Panc1 (cell line): ENCODE measurements at places on chromosomes 6 and 20.

DNA sequence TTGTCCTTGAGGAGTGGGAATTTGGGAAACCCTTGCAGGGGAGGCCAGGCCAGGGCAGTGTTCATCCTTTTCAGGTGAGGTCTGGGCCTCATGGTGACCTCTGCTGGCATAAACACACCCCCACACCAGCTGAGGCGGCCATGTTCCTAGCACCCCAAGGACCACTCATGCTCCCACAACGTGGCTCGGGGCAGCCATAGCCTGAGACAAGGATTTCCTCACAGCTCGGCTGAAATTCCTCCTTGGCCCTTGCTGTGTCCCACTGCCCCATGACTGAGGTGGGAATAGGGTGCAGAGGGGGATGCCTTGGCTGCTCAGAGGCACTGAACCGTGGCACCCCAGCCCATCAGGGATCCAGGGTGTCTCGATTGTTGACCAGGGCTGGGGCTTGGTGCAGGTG, 27.3 kb upstream of the SPDEF start:
- DNase-seq = no peak

DNA sequence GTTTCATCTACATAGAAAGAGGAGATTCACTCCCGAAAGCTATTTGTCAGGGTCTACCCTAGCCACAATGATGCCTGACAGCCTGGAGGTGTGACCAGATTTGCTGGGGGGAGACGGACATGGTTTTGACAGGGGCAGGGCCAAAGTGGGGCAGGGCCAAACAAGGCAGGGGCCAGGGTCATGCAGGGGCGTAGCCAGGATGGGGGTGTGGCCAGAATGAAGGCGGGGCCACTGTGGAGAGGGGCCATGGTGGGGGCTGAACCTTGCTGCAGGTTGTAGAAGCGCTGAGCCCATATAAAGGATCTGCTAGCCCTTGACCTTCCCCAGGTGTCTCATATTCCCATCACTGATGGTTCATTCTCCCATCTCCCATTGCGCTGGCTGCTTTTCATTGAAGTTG, 184.1 kb upstream of the SULF2 start:
- no peak for DNase-seq

- DNase-seq = peak; percentile 54
Measured at GRCh38 chr6:73451223-73452106, 632 bp downstream of the CGAS start.

DNA sequence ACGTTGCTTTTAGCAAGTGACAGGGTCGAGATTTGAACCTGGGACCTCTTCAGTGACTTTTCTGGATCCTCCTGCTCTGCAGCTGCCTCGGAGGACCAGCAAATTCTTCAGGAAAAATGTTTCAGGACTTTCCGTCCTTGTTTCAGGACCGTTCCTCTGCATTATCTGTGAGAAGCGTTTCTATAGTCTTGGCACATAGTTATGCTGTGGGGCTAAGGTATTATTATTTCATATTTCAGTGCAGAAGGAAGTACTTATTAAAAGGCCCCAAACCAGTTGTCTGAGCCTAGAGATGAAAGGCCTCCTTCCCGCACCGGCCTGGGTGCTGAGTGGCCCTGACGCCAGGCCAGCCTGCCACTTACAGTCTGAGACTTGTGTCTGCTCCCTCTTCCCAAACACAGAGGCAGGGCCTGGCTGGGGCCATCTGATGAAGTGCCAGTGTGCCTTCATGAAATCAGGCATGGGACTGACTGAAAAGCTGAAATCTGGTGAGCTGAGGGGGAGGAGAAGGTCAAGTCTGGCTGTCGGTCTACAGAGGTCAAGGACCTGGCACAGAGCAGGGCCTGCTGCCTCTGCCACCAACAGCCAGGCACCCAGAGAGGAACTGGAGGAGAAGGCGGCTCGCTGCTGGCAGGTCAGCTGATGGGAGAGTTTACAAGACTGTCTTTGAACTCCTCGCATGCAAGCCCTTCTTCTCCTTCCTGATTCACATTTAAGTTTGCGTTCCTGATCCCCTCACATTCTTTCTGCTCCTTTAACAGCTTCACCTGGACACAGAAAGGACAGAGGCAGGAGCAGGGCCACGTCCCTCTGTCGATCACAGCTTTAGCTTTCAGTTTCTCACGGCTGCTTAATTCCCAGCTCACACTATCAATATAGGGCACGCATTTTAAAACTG, 8.9 kb upstream of the QKI start:
- no peak for DNase-seq

GRCh38 chr20:47191074-47191673, 165.3 kb downstream of the ZMYND8 start:
- no peak for DNase-seq

DNA sequence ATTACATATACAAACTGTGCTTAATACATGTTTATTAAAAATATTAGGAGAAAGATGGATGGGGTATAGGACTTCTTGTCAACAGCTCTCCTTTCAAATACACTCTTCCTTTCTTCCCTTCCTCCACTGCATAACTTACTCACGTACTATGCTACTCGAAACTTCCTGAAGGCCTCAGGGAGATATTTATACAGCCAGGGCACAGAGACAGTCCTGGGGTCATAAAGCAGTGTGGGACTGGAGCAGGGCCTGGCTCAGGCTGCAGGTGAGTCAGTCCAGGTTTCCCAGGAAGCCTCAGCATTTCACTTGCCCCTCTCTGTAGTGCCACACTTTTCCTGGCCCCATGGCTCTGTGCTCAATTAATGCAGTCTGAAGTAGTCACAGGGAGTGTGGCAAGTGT, 157.0 kb downstream of the UBE3D start:
- DNase-seq = no peak

- DNase-seq = no peak
Measured at GRCh38 chr6:55399351-55399750, 72.1 kb downstream of the GFRAL start.

- DNase-seq = no peak
Measured at GRCh38 chr20:45545754-45546453, 1.3 kb downstream of the EPPIN start.

- no peak for DNase-seq
Measured at GRCh38 chr6:146028252-146028795, 538 bp upstream of the GRM1 start.

- DNase-seq = no peak
Measured at GRCh38 chr6:157151029-157151428, 172.3 kb downstream of the TMEM242 start.

- no peak for DNase-seq
Measured at GRCh38 chr6:83459663-83460062, 28.8 kb upstream of the ME1 start.

GRCh38 chr6:17709476-17709875, 2.8 kb upstream of the NUP153 start:
- DNase-seq = no peak

- peak; percentile 96 for DNase-seq
Measured at GRCh38 chr6:110944681-110945151, 13.8 kb upstream of the GTF3C6 start.

- DNase-seq = no peak
Measured at GRCh38 chr20:57474205-57474604, 50.7 kb downstream of the CTCFL start.

GRCh38 chr6:1297746-1298145, 14.2 kb upstream of the FOXQ1 start:
- DNase-seq = no peak

GRCh38 chr20:18138266-18138582, 561 bp downstream of the KAT14 start:
- DNase-seq = no peak

- DNase-seq = no peak
Measured at GRCh38 chr20:58246346-58246745, 17.9 kb upstream of the ANKRD60 start.

- no peak for DNase-seq
Measured at GRCh38 chr6:154491567-154492470, 18.7 kb downstream of the CNKSR3 start.

- DNase-seq = no peak
Measured at GRCh38 chr20:24686156-24686555, 216.7 kb downstream of the SYNDIG1 start.

GRCh38 chr6:70370496-70370895, 42.8 kb upstream of the FAM135A start:
- no peak for DNase-seq

- DNase-seq = no peak
Measured at GRCh38 chr20:63081831-63082230, 75.1 kb upstream of the BHLHE23 start.

DNA sequence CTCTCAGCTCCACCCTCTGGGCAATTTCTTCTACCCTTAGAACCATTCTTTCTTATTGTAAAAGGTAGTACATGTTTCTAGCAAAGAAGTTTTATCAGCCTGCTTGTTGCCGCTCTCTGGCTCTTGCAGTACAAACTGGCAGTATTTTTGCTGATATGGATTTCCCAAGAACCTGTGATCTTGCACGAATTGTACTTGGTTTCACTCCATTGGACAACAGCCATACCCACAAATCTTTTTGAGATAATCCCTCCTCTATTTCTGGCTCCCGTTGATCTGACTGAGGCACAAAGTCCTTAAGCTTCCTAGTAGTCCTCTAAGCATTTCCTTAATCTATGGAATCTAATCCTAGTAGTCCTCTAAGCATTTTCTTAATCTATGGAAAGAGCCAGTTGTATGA, 487.0 kb upstream of the PTCHD4 start:
- DNase-seq = no peak

DNA sequence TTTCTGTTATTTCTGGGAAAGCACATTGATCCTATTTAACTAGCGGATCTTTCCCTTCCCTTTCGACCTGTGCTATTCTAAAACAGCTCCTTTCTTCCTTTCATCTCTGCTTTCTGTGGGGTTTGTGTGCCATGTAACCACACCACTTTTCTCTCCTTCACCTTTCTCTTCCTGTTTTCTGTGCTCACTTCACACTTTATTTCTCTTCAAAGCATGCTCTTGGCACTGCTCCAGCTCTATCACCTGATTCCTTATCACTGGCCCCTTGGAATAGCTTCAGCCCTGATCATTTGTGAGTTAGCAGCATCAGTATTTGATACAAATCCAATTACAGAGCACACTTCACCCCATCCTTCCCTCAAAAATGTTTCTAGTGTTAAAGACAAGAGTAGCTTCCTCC, 8.1 kb upstream of the METTL24 start:
- no peak for DNase-seq

GRCh38 chr20:32569380-32570305, 15.5 kb downstream of the NOL4L start:
- no peak for DNase-seq

DNA sequence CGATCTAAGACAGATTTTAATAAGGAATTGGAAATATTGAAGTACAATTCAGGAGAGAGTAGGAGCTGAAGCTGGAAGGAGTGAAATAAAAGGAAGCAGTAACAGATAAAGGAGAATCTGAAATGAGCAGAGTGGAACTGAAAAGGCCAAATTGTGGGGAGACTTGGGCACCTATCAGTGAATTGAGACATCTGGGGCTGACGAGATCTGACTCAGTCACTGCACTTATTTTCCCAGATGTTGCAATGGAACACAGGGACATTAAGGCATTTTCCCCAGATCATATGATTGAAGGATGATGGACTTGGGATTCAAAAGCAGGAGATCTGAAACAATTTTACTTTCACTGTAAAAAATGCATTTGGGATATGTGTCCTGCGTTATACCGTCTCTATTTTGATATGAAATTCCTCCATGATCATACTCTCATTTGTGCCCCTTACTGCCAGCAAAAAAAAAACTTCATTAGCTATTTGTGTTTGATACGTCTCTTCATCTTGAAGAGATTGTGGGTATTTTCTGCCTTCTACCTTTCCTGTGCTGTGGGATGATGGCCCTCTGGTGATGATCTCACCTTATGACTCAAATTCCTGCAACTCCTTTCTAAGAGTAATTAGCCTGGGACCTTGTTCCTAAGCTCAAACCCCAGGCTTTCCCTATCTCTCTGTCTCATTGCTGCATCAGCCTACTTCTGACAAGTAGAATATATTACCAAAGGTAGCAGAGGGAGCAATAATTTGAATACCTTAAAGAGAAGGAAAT, 278.5 kb upstream of the MAN1A1 start:
- no peak for DNase-seq

- no peak for DNase-seq
Measured at GRCh38 chr6:13319891-13320564, 8.3 kb downstream of the TBC1D7 start.
